ENCODE measurements at places on chromosomes 2 and 18.

GRCh38 chr2:60364491-60364890 lies 189.0 kb downstream of the BCL11A start:
- DNase-seq = no peak

- DNase-seq = no peak
Measured at GRCh38 chr2:172374318-172375240, 52.8 kb upstream of the ITGA6 start.

DNA sequence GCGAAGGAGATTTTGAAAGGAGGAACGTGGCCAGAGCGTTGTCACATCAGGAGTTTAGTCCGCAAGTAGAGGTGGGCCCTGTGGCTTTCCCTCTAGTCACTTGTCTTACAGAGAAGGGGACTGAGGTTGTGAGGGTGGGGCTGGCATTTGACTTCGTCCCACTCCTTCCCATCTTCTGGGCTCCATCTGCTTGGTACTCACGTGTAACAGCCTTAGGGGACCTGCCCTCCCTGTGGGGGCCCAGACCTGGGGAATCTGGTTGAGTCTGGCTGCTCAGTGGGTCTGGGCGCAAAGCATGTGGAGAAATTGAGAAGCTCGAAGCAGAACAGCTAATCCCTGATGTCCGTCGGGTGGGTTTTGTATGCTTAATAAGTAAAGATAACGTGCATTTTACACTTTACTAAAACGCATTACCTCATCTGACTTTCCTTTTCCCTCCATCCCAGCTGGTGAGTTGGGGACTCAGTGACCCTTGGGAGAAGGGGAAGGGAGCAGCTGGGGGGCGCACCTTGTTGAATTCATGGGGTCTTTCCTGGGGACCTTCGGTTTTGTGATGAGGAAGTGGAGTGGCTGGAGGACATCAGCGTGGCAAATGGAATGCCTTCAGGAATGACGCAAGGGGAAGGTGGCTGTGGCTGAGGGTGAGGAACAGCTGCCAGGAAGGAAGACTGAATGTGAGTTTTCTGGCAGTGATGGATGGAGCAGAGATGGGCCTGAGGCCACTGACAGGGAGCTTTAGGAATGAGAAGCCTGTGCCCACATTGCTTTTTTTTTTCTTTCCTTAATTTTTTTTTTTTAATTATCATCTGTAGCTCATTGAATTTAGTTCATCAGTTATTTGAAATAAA lies 44.8 kb downstream of the ASAP2 start:
- DNase-seq = no peak

GRCh38 chr2:197200051-197200761 lies 110.4 kb downstream of the ANKRD44 start:
- no peak for DNase-seq

GRCh38 chr2:17538022-17538843 lies 2.3 kb upstream of the VSNL1 start:
- DNase-seq = no peak

DNA sequence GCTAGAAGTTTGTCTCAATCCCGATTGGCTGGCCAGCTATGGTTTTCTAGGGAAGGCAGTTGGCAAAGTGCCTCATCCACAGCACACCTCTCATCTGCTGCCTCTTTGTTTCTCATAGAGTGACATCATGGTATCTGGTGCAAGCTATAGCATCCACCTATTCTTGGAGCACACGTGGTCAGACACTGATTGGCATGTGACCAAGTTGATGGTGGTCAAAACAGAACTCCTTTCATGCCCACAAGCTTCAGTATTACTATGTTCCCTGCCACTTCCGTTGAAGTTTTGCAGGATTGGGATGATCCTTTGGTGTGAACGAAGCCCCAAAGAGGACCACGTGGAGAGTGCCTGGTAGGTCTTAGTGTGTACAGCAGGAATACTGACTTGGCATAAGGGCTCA lies 28.8 kb downstream of the TTC32 start:
- no peak for DNase-seq

- peak; percentile 89 for DNase-seq
Measured at GRCh38 chr18:26621161-26622026, 73.0 kb upstream of the KCTD1 start.

GRCh38 chr2:72037261-72037666 lies 110.4 kb downstream of the CYP26B1 start:
- DNase-seq = no peak

GRCh38 chr2:152617456-152618192 lies 99.6 kb downstream of the PRPF40A start:
- DNase-seq = no peak

- DNase-seq = no peak
Measured at GRCh38 chr2:84022810-84023431, 436.2 kb downstream of the SUCLG1 start.

- DNase-seq = no peak
Measured at GRCh38 chr2:55000341-55000740, 49.9 kb downstream of the RTN4 start.

GRCh38 chr2:162769066-162769465 lies 69.5 kb downstream of the KCNH7 start:
- no peak for DNase-seq

DNA sequence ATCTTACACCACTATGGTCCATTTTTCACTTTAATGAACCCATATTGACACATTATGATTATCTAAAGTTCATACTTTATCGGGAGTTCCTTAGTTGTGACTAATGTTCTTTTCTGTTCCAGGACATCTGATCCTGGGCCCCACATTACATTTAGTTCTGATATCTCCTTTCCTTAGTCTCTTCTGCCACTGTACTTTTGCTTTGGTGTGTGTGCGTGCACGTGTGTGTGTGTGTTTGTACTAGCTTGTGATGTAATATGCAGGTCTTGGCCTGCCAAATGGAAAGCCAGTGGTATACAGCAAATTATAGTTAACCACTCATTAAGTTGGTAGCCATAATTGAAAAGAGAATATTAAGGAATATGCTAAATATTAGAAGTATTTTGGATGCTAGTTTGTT lies 88.0 kb downstream of the CDC42EP3 start:
- no peak for DNase-seq

DNA sequence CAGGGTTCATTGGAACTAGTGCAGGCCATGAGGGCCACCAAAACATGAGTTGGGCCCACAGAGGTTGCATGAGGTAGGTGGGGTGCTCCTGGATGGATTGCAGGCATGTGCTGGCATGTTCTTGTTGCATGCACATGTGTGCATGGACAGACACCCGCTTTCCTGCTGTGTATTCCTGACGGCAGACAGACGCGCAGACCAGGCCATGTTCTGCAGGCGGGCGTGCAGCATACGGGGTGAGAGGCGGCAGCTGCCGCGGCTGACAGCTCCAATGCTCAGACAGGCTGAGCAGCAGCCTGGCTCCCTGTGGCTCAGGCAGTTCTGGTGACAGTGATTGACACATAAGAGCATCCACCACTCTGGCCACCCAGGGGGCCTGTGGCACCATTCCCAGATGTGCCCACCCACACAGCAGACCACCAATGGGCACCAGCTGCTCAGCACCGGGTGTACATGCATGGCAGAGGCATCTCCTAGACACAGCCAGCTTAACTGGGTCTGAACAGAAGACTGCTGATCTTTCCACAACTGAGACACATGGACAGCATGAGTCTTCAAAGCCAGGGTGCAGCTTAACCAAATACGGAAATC lies 21.2 kb downstream of the HS1BP3 start:
- DNase-seq = peak; percentile 87

- no peak for DNase-seq
Measured at GRCh38 chr2:42651057-42651456, 82.6 kb downstream of the MTA3 start.

GRCh38 chr2:111172666-111173065 lies 52.0 kb downstream of the BCL2L11 start:
- no peak for DNase-seq

GRCh38 chr2:55087936-55088335 lies 37.7 kb upstream of the RTN4 start:
- DNase-seq = no peak

DNA sequence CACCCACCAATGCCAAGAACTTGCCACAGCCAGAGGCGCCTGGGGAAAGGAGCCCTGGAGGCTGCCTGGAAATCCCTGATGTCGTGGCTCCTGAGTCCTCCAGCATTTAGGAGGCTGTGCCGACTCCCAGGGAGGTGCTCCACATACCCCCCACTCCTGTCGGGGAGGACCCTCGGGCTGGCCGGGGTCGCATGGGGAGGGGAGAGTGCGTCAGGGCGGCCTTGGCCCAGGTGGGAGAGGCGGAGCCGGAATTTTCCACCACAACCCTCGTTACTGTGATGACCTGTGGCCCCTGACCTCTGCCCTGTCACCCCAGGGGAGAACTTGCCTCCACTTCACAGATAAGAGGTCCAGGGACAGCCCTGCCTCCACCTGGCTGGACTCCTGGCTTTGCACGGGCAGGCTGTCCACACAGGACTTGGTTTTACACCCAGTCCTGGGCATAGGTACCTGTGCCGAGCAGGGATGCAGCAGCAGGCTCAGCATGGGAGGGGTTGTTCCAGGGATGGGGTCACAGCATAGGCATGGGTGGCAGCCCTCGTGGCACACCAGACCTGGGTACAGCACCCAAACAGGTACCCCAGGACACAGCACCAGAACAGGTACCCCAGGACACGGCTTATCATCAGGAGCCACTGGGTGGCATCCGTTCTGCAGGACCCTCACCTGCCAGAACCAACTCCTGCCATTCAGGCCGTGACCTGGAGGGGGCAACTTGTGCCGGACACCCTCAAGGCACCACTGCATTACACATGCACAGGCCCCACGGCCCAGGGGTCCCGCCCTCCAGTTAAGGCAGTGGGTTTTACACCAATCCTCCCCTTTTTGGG lies 12.3 kb upstream of the AGXT start:
- peak; percentile 66 for DNase-seq

DNA sequence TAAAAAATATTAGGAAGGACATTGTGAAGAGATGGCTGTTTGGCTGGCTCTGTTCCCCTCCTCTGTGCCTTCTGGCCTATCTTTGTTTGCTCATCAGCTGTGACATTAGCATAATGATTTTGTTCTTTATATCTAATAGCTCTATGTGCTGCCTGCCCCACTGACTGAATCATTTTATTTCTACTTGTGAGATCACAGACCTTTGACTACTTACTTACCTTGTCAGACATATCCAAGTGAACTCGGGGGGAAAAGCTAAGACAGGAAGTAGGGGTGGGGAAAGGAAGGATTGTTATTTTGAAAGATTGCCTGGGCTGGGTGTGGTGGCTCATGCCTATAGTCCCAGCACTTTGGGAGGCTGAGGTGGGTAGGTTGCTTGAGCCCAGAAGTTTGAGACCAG lies 104.2 kb downstream of the ASAP2 start:
- DNase-seq = no peak

GRCh38 chr2:8985561-8986326 lies 17.7 kb downstream of the MBOAT2 start:
- no peak for DNase-seq

GRCh38 chr18:13630716-13631268 lies 95.6 kb downstream of the FAM210A start:
- DNase-seq = no peak

DNA sequence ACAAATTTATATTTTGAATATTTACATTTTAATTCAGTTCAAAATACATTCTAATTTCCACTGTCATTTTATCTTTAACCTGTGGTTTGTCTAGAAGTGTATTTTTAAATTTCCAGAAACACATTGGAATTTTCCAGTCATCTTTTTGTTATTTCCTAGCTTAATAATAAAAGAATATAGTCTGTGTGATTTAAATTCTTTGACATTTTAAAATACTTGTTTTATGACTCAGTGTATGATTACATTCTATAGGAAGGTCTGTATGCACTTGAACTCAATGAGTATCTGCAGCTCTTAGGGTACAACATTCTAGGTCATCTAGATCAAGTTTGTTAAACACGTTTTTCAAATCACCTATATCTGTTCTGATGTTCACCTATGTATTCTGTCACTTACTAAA lies 88.3 kb upstream of the MBOAT2 start:
- no peak for DNase-seq

DNA sequence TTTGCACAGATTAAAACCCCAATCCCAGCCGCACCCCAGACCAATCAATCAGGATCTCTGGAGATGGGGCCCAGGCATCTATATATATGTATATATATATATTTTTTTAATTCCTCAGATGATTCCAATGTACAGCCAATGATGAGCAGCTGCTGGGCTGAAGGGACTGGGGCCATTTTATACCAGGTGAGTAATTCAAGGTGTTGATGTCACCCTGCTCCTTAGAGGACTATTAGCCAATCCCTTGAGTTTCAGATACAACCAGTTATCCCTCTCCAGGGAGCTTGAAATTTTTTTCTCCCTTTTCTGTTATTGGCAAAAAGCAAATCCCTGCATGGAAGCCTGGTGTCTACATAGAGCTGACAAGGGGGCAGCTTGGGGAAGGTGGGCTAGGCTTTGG lies 59.8 kb downstream of the MCFD2 start:
- DNase-seq = no peak

- DNase-seq = no peak
Measured at GRCh38 chr2:111618226-111618977, 265.6 kb downstream of the ANAPC1 start.

DNA sequence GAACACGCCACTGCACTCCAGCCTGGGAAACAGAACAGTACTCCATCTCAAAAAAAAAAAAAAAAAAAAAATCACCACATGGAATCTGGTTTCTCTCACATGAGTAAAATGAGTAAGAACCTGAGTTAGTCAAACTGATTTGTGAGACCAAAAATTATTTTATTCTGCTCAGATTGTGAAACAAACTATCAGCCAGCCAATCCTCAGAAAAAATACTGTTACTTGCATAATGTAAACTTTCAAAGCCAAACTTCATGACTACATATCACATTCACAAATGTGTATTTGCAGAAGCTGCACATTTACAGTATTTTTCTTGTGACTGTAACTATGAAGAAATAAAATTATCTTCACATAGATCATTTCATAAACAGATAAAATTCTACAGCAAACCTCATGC lies 23.2 kb downstream of the SUMO1 start:
- no peak for DNase-seq

DNA sequence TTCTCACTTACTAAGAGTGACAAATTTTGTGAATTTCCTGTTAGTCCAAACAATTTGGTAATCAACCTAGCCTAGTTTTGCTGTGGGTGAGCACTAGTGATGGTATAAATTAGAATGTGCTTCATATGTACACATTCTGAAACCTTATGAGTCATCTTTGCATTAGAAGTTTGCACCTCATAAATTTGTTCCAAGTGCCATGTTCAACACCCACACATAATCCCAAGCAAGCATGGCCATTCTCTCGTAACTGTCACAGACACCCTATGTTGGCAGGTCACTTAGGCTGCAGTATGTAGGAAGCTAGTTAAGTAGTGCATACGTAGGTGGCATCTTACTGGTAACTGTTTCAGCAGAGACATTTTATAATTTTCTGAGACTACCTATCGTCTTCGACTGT lies 46.9 kb downstream of the NAB1 start:
- no peak for DNase-seq

- no peak for DNase-seq
Measured at GRCh38 chr18:69250305-69251151, 150.2 kb upstream of the DOK6 start.

- DNase-seq = no peak
Measured at GRCh38 chr2:234593636-234594035, 96.8 kb upstream of the ARL4C start.

- DNase-seq = no peak
Measured at GRCh38 chr2:63993871-63994270, 25.4 kb downstream of the VPS54 start.
